CD4-positive, alpha-beta T cell treated with Interleukin-15 for 4 hours (primary cell): ENCODE measurements at places on chromosomes 12 and 14.

- DNase-seq: no peak
Observed at GRCh38 chr12:117732761-117733548, 235.8 kb downstream of the KSR2 start.

DNA sequence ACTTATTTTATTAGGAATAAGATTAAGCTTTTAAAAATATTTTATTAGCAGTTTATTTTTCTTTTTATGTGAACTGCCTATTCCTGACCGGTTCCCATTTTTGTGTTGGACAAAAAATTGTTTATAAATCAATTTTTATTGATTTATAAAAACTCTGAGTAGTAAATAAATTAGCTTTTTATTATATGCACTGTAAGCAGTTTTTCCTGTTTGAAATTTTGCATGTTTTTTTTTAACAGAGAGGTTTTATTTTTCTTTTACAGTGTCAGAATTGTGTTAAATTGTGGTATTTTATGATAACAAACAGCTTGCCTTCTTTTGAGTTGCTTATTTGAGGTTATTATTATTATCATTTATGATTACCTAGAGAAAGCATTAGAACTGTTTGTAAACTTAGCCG is 68.1 kb downstream of the FOXA1 start:
- DNase-seq: no peak

GRCh38 chr12:121731473-121731872 is 18.9 kb downstream of the TMEM120B start:
- DNase-seq: no peak

DNA sequence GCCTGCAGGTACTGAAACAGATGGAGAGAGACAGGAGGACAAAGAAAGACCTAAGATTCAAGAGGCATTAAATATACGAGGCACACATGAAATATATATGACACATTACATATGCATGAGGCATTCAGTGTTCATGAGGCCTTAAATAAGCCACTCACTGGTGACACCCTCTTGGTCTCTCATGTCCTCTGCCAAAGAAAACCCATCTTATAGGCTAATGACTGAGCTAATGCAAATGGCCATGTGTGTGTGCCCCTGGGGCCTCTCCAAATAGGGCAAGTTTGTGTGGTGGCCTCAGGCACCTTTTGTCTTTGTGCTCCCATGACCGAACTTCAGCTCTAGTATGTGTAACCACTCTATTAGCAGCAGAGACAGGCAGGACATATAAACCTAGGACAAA is 18.8 kb downstream of the COQ6 start:
- DNase-seq: no peak
